ENCODE measurements at places on chromosomes 11 and 22. TPM values are rescaled to one million over a fixed set of nuclear protein-coding genes. Genes with fewer than 3 reads are reported as not detected.

CNIH2 gene
- polyA plus RNA-seq, result 3.9 TPM

GRCh38 chr11:72238492-72239312 lies 5.3 kb downstream of the PHOX2A start:
- DNase-seq, result no peak

DNA sequence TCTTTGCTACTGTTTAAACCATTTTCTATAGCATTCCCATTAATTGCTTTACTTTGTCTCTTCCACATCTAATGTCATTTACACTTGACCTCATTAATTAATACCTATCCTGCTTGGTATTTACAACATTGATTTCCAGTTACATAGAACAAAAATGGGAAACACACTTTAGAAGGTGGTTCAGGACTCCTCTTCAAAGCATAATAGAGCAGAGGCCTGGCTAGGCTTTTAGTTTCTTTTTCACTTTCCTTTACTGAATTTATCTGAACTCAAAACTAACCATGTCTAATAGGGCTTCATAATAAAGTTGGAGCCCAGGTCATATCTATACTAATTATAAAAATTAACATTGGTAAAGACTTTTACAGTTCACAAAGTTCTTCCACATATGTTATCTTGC lies 648.0 kb upstream of the KIRREL3 start:
- DNase-seq, result no peak

- DNase-seq, result peak; percentile 26
These were observed 2.0 kb downstream of the TENM4 start for GRCh38 chr11:79438631-79439409.

PIWIL4 gene
- polyA plus RNA-seq, result 3.6 TPM

DNA sequence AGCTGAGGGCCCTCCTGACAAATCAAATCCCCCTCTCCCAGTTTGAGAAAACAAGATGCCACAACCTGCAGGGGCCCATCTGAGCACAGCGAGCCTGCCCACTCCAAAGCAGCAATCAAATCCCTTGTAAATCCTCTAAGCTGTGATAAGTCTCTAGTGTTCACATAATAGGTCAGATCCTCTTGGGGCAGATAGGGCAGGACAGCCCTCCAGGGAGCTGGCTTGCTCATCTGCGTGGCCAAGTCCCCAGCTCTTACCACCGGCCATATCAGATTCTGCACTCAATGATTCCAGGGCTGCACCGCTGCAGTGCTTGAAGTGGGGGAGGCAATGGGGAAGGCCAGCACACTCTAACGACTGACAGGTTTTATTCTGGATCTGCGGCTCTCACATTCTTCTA lies 29.6 kb upstream of the FLI1 start:
- DNase-seq, result no peak

GP1BB gene
- polyA plus RNA-seq, result 5.9 TPM

GRCh38 chr11:9170450-9170849 lies 79.1 kb upstream of the SCUBE2 start:
- no peak for DNase-seq

DNA sequence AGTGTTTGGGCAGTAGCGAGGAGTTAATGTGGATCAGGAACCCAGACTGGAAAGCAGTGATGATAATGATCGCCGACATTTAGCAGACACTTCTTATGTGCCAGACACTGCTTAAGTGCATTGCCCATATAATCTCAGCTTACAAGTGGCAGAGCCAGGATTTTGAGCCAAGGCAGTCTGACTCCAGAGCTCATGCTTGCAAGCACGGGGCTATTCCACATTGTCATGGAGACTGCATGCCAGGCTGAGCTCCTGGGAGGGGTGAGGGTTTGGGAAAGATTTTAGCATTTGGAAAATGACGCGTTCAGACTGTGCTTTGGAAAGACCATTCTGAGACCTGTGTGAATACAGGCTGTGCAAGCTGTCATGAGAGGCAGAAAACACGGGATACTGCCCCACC lies 302.7 kb downstream of the DDX10 start:
- no peak for DNase-seq

- DNase-seq, result no peak
These were observed 135.7 kb upstream of the SEZ6L start for GRCh38 chr22:26033586-26033985.

IL17REL gene
- 0.03 TPM for polyA plus RNA-seq

DNA sequence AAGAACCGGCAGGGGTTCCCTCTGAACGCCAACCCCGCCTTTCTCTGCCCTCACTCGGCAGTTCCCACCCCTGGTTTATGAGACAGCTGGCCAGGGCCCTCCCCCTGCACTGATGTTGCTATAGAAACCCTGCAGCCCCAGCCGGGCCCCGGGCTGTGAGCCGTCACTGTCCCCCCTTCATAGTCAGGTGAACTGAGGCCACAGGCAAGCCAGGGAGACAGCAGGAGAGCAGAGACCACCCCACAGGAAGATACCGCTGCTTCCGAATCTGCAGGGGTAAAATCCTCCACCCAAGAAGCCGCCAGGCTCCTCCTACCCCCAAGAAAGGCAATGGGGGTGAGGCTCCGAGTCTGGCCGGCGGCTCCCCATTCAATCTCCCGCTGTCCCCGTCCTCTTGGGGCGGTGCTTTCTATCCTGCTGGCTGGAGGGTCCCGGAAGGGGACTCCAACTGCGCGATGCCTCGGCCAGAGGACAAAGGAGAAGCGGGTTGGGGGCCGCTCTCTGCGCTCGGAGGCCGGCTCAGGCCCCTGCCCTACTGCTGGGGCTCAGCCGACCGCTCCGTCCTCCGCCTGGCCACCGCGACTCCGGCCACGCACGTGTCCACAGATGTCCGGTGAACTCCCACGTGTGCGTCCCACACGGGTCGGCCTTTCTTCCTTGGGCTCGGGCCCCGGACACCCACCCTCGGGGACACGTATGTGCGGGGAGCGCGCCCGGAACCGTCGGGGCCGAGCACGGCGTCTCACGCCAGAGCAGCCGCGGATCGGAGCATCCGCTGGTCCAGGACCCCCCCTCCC lies 587 bp downstream of the SLC25A22 start:
- DNase-seq, result peak; percentile 64

ANGPTL5 gene
- not detected for polyA plus RNA-seq

- no peak for DNase-seq
These were observed 129.5 kb upstream of the SESN3 start for GRCh38 chr11:95360377-95361075.

DNA sequence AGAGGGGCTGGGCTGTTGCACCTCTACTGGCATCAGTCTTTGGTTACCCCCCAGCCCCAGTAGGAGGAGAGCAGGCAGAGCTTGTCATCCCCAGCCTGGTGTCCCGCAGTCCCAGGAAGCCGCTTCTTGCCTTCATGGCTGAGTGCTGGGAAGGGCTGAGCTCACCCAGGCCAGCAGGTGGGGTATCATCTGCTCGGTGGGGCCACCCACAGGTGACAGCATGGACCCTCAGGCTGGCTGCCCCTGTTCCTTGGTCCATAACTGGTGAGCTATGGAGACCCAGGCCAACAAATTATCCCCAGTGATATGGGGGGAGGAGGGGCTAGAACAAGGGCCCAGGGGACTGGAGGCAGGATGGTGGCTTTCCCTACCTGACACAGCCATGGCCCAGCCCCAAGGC lies 6.5 kb upstream of the RHOD start:
- no peak for DNase-seq

FGF3 gene
- not detected for polyA plus RNA-seq
